ENCODE measurements at places on chromosomes 11 and 22.

GRCh38 chr11:128709402-128709801 is 15.5 kb downstream of the FLI1 start:
- no peak for DNase-seq

- no peak for DNase-seq
Measured at GRCh38 chr11:34564406-34564805, 50.8 kb upstream of the ELF5 start.

DNA sequence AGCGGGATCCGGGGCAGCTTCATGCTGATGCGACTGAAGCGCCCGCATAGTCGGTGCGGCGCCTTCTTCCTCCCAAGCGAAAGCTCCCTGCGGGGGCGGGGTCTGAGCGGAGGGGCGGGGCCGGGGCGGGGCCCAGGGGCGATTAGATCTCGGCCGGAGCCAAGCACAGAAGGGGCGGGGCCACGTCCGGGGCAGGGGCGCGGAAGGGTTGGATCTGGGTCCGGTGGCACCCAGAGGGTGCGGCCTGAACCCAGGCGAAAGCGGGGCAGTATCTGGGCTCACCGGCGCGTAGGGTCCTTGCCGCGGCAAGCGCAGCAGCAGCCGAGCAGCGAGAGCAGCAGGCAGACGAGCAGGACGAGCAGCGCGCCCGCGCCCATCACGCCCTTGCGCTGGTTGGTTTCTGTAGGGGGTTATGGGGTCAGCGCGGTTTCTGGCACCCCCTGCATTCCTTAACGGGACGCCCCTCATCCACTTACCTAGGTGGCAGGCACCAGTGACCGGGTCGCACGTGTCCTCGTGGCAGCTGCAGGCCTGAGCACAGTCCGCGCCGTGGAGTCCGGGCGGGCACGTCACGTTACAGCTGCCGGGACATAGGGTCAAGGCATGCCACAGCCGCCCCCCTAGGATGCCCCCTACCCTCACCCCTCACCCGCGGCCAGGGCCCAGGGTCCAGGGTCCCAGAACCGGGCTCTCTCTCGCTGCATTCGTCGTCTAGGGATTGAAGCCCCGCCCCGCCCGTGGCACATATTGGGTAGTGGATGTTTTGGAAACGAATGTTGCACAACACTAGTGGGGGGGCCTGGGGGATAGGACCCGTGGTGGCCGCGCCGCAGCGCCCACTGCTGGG is 8.1 kb downstream of the SCARF2 start:
- no peak for DNase-seq

GRCh38 chr22:40367342-40367741 is 3.1 kb upstream of the SGSM3 start:
- DNase-seq: no peak

GRCh38 chr22:44860311-44860710 is 107.9 kb downstream of the ARHGAP8 start:
- no peak for DNase-seq

GRCh38 chr11:47060807-47061206 is 115.9 kb downstream of the ARFGAP2 start:
- no peak for DNase-seq

DNA sequence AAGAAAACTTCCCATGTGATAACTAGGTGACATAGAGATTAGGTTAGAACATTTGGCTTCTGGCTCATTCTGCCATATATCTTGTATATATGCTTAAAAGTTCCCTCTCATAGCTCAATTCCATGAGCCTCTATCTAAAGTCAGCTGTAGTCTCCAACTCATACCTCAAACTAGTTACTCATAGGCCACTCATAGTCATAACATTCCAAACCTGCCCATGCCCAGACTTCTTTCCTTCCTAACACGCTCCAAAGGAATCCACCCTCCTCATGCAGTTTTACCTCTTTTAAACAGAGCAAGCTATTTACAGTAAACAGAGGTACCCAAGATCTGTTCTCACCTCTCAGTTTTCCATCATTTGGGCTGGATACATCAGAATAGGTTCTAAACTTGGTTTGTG is 39.4 kb downstream of the GLYATL2 start:
- DNase-seq: no peak

GRCh38 chr22:43129426-43130425 is 13.5 kb downstream of the MCAT start:
- no peak for DNase-seq

DNA sequence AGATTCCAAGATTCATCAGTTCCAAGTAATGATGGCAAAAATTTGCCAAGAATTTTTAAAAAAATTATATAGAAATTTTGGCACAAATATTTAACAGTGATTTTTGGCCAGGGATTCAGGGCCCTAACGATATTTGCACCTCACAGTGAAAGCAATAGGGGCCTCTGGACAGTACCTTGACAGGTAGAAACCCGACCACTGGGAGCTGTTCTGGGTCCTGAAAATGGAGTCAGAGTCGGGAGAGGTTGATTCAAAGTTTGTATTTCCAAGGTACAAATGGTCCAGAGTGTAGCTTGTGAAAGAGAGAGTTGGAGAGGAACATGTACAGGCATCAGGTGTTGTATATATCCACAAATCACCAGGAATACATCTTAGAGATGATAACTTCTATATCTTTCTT is 41.6 kb downstream of the MRGPRX2 start:
- DNase-seq: no peak

DNA sequence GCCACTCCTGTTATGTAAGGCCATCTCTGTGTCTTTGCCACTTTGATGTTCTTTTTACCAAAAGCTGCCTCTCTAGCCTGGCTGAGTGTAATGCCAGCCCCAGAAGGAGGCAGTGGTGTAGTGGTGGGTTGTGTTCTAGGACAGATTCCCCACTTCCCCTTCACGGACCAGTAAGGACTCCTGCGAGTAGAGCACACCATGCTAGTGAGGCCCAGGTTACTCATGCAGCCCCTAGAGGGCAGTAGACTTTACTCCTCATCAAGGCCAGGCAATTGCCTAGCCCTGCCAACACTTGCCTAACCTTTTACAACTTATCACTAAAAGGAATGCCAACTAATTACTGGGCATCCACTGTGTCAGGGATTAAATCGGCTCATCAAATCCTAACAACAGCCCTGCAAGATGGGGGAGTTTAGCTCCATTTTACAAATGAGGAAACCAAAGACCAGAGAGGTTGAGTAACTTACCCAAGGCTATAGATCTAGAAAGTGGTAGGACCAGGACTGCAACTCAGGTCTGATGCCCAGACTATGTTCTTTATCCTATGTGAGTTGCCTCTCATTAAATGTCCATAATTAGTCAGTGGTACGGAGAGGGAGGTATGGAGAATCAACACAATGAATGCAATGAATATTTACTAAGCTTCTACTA is 75.3 kb downstream of the APIP start:
- DNase-seq: peak; percentile 28

DNA sequence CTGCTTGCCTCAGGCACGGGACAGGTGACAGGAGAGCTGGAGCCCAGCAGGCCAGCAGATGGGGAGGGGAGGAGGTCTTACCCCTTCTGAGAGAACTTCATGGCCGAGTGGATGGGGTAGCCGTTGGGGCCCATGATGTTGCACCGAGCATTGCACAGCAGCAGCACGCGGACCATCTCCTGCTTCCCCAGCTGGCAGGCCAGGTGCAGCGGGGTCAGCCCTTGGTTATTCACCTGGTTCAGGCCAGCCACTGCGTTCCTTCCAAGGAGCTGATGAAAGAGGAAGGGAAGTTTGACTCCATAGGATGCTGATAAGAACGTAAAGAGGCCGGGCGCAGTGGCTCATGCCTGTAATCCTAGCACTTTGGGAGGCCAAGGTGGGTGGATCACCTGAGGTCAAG is 29.4 kb upstream of the BAIAP2L2 start:
- no peak for DNase-seq

GRCh38 chr11:116613206-116613875 is 159.4 kb downstream of the BUD13 start:
- DNase-seq: peak; percentile 41

- DNase-seq: peak; percentile 9
Measured at GRCh38 chr11:77580712-77581337, 8.9 kb upstream of the AQP11 start.

GRCh38 chr11:38491986-38492385 is 1894.0 kb upstream of the RAG2 start:
- DNase-seq: no peak

- DNase-seq: no peak
Measured at GRCh38 chr11:116397602-116398084, 375.1 kb downstream of the BUD13 start.

DNA sequence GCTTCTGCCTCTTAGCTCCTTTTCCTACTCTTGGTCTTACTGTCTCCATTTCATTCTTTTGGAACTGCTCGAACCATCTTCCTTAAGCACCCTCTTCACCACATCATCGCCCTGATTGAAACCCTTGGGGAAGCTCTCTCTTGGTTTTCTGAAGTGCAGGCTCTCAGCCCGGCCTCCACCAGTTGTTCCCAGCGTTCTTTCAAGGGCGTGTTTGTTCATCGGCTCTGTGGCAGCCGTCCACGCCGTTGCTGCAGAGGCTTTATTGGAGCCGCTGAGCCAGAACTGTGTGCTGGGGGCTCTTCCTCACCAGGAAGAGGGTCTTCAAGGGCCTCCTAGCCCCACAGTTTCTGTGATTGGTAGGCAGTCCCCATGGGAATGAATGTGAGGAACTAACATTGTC is 214.1 kb downstream of the TBC1D22A start:
- no peak for DNase-seq

GRCh38 chr11:88324562-88325345 is 12.8 kb downstream of the CTSC start:
- DNase-seq: no peak

- DNase-seq: no peak
Measured at GRCh38 chr11:132471466-132471865, 1060.8 kb downstream of the OPCML start.

- DNase-seq: no peak
Measured at GRCh38 chr11:120785576-120785975, 238.3 kb upstream of the TBCEL start.

GRCh38 chr22:44279069-44279360 is 33.7 kb downstream of the SHISAL1 start:
- no peak for DNase-seq

DNA sequence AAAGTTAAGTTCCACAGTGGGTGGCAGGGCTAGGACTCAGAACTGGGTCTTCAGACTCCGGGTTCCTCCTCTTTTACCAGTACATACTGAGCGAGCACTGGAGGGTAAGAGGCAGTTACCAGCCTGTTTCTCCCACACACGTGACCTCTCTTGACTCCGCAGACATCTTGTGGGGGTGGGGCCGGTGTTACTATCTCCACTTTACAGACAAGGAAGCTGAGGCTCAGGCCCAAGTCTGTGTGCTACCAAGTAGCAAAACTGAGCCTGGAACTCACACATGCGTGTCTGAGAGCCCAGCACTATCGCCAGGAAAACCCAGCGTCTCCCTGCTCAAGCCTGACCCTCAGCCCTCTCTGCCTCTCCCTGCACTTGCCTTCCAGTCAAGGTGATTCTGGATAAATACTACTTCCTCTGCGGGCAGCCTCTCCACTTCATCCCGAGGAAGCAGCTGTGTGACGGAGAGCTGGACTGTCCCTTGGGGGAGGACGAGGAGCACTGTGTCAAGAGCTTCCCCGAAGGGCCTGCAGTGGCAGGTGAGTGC is 16.0 kb upstream of the SMIM35 start:
- DNase-seq: no peak

- no peak for DNase-seq
Measured at GRCh38 chr22:27262361-27262760, 539.2 kb downstream of the MN1 start.

DNA sequence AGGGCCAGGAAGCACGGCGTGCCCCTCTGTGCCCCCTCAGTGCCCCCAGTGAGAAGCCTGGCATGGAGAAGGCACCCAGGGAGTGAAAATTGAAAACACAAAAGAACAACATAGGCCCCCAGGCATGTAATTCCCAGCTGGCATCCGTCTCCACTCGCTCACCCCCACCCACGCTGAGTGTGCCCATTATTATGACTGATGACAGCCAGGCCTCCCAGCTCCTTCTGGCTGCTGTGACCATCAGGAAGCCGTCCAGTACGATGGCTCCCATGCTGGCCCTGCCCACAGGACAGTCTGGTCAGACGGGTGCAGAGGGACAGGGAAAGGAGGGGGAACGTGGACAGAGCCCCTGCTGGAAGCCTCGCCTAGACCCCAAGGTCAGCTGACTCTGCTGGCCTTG is 30.1 kb downstream of the ELFN2 start:
- no peak for DNase-seq

- DNase-seq: no peak
Measured at GRCh38 chr11:113591117-113591516, 115.0 kb downstream of the TMPRSS5 start.

GRCh38 chr11:12359761-12360160 is 17.6 kb upstream of the PARVA start:
- DNase-seq: no peak

DNA sequence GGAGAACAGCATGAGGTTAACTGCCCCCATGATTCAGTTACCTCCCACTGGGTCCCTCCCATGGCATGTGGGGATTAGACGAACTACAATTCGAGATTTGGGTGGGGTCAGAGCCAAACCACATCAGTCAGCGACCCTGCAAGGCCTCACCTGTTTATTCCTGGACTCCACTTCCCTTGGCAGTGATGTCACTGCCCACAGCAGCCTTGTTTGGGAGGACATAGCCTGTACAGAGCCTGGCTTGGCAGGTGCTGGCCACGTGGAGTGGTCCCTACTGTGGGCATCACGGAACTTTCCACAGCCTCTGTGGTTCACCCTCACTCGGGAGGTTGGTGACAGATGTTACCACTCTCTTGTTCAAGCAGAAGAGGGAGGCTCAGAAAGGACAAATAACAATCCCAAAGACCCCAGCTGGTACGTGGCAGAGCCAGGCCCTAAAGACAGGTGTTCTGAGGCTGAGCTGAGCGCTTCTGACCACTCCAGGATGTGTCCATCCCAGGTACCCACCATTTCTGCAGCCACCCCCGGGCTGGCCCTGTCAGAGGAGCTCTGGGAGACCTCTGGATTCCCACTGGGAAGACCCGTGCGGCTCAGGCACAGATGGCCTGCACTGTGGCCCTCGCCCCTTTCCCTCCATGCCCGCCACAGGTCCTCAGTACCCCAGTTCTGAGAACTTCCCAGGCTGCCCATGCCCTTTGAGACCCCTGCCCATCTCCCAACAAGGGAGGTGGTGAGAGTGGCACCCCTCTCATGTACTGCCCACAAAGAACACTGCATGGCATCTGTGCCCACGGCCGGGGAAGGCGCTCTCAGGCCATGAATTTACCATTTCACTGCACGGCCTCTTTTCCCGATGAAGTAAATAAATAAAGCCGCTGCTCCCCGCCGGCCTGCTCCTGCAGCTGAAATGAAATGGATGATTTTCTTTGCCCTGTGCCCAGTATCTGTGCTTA is 605.8 kb downstream of the TBC1D22A start:
- no peak for DNase-seq

- no peak for DNase-seq
Measured at GRCh38 chr11:43576320-43576802, 104.2 kb upstream of the HSD17B12 start.

DNA sequence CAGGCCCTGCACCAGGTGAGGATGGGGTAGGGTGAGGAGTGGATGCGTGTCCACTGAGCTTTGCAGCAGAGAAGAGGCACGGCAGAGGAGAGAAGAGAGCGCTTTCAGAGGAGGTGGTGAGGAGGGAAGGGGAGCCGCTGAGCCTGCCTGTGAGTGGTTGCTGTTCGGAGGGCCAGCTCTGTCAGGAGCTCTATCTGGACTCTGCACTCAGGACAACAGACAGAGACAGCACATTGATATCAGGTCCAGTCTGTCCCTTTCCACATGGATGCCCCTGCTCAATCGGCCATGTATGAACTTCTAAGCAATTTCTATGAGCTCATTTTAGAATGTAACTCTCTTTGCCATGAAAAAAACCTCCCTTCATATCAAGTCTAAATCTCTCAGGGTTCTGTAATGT is 158.6 kb downstream of the KIRREL3 start:
- DNase-seq: no peak

- DNase-seq: no peak
Measured at GRCh38 chr11:132131047-132131446, 760.6 kb downstream of the NTM start.

- DNase-seq: no peak
Measured at GRCh38 chr11:10743354-10744000, 7.6 kb upstream of the CTR9 start.
